Stimulated activated naive B cell treated with anti-CD40 and anti-IgM and Interleukin-4, amounts not matched to agents 10 μg/mL and 1 μg/mL and 100 μg/mL, for 72 hours (primary cell): ENCODE measurements at places on chromosomes 16 and 17.

DNA sequence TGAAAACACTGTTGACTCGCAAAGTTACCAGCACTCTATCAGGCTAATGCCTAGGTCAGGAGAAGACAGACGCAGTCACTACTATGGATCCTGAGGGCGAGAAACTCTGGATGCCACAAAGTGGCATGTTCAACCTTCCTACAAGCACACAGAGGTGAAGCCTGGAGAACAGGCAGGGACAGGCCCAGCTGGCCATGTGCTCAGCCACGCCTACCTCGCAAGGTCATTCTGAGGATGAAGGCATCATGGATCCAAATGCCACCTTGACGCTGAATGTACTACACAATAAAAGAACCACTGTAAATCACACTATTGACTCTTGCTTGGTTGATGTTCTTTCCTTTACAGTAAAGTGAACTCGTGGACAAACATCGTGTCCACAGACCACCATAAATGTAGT is 85.8 kb downstream of the ANKRD11 start:
- DNase-seq, result no peak

- no peak for DNase-seq
Observed at GRCh38 chr17:74271901-74272561, 2.0 kb upstream of the DNAI2 start.

GRCh38 chr17:64477849-64478248 is 19.0 kb downstream of the POLG2 start:
- DNase-seq, result no peak

- no peak for DNase-seq
Observed at GRCh38 chr16:19137201-19138128, 23.7 kb downstream of the ITPRIPL2 start.

DNA sequence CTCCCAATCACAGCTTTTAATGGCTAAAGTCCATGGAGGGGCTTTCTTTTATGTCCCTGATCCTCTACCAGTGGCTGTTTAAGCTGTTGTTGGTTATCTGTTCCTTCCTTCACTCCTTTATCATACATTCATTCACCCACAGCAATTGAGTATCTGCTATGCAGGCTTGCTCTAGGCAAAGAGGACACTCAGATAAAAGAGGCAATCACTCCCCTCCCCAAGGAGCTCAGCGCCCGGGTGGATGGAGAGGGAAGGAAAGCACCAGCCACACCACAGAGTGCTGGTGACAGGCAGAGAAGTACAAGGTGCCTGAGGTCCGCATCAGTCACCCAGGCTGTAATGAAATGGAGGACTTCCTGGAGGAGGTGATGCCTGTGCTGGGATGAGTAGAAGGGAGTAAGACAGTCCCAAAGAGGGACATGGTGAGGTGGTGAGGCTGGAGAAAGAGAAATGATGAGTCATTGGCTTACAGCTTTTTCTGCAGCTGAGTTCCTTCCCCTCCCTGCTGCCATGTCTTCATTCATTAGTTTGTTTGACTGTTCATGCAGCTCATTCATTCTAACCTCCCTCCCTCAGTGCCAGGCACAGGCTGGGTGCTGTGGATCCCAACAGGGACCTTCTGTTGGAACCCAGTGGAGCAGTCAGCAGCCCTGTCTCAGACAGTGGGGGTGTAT is 12.8 kb upstream of the NGFR start:
- DNase-seq, result no peak

GRCh38 chr16:88069397-88070168 is 118.3 kb downstream of the BANP start:
- peak; percentile 95 for DNase-seq

GRCh38 chr16:56113223-56113622 is 78.1 kb upstream of the GNAO1 start:
- no peak for DNase-seq
